ENCODE measurements at places on chromosomes 12 and 14. TPM values are rescaled to one million over a fixed set of nuclear protein-coding genes. Genes with fewer than 3 reads are reported as not detected.
A peak's percentile ranks its signal among the peaks of the same experiment; 100 is the strongest.

Gene VCPKMT
- total RNA-seq, result 20.1 TPM

Gene TSHR
- total RNA-seq, result 0.30 TPM

Gene RAD52
- 30.7 TPM for total RNA-seq

Gene TAS2R42
- not detected for total RNA-seq

Gene TRIM9
- 0.44 TPM for total RNA-seq

Gene GALNT6
- 1.7 TPM for total RNA-seq

Gene KRT85
- not detected for total RNA-seq

Gene CCDC197
- total RNA-seq, result not detected

Gene DIO3
- total RNA-seq, result not detected

GRCh38 chr12:45089411-45090075 is 38.6 kb upstream of the DBX2 start:
- DNase-seq, result no peak

DNA sequence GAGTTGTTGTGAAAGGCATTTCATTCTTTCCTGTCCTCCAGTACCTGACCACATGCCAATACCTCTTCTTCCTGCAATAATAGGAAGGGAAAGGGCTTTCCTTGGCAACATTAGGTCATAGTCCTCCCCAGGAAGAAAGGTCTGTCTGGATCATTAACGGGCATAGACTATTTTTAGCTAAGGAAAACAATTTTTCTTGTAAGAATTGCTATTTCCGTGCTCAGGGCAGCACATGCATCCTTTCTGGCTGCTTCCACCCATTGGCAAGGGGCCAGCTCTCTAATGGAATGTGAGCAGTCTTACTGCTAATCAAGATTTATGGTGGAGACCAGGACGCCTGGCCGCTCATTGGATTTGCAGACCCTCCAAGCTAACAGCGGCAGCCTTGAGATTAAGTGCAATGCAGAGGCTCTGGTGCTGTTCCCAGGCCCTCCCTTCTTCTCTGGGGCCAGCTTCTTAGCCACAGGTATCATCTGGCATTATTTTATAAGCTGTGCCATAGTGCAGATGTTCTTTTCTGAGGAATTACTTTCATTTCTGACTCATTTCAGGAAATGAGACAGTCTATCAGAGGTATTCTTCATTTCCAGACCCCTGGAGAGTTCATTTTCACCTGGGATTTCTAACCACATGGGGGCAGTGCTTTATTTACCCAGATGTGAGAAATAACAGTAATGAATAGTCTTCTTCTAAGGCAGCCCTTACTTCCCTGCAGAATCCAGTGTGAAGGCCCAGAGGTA is 52.9 kb downstream of the ANO6 start:
- no peak for DNase-seq

DNA sequence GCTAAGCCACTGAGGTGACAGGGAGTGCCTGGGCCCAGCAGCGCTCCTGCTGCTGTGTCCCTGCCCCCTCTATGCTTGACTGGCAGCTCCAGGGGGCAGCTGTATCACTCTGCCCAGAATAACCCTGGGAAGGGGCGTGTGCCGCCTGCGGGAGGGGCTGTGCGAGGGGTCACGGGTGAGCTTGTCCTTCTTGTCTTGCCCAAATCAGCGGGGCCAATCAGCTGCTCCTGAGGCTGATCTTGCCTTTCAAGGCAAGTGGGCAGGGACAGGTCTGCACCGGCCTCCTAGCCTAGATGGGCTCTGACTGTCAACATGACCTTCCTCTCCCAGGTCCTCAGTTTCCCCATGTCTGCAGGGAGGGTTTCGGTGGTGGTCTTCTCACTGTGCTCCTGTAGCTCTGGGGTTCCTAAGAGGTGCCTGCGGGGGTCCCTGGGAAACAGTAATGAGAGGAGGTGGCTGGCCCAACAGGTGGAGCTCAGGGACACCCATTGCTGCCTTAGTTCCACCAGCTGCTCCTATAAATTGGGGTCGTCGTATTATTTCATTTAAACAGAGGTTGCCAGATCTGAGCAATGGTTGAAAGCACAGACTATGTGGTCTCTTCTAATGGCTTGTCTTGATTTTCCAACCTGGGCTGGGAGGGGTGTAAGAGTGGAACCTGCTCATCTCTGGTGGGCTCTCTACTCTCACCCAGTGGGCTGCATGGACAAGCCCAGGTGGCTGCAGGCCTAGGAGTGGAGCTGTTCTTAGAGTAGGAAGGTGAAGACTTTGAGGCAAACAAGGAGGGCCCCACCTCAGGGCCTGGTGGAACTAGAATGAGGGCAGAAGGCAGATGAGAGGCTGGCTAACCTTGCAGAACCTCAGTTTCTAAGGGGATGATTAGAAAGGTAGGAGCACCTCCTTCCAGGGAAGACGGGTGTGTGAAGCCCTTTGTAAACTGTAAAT is 11.7 kb downstream of the RTL1 start:
- DNase-seq, result no peak

- DNase-seq, result no peak
Measured at GRCh38 chr14:28496364-28496763, 270.2 kb upstream of the FOXG1 start.

DNA sequence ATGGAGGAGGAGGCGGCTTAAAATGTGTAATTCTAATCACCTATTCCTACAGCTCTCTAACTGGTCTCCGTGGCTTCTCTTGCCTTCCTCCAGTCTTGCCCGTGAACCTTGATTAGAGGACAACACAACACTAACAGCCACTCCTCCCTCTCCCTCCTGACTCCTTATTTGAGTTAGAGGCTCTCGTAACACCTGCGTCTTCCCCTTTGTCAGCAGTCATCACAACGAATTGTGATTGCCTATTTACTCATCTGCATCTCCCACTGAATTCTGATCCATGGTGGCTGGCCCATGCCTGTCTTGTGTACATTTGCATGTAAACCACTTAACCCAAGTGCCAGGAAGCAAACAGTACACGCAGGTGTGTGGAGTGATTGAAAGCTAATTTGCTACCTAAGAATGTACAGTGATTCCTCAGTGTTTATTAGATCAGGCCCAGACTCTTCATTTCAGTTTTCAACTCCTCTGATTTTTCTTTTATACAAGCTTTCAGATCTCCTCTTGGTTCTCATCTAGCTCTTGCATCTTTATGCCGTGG is 154.5 kb downstream of the MON2 start:
- no peak for DNase-seq

DNA sequence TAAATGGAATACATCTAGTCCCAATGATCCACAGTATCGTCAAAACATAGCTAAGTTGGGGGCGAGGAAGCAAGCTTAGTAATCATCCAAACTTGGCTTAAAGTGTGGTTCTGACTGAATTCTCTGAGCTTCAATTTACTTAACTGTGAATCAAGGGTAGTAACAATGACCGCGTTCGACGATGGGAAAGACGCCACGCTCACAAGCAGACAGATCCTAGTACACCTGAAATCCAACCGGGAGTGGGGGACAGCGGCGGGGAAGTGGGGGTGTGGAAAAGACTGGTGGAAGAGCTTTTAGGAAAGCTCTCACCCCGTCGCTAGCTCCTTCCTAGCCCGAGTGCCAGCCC is 433 bp downstream of the COX16 start:
- DNase-seq, result no peak

DNA sequence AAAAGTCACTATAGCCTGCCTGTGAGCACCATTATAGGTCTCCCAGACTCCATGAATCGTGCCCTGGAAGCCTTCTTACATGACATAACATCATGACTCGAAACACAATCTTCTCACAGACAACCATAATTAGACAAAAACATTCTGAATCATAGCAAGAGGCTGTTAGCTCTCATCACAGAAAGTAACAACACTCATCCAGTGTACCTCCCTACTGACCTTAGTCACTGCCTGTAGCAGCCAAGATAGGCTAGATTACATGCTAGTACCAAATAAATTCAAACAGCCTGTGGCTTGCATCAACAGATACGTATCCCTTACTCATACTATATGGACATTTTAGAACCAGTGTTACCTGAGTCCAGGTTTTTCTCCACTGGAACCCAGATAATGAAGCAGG is 663.8 kb upstream of the FOXG1 start:
- no peak for DNase-seq

DNA sequence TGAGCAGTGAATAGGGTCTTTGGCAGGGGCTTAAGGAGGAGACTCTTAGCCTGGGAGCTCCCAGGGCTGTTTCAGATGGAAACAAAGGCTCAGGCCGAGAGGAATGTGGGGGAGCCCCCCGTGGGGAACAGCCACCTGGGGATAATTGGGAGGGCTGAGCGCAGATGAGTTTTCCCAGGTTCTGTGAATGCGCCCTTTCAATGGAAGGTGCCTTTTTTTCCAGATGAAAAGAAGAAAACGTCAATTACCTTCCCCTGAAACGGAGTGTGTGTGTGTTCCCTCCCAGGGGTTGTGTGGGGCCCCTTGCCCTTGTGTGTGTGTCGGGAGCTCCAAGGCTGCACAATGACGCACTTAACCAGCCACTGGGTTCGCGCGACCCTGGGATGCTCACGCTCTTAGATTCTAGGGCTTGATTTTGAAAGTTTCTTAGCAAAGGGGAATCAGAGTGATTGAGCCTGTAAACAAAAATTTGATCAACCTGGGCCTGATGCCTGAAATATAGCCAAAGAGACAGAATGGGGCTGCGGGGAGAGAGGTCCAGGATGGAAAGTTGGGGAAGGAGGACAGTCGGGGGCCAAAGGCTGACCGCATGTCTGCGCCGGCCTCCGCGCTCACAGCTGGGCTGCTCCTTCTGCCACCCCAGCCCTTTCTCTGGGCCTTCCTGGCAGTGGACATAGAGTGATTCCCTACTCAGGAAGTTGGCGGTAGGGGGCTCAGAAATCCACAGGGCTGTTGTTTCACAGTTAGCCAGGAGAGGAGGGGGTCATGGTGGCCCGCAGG is 14.6 kb downstream of the MEG3 start:
- no peak for DNase-seq

- DNase-seq, result no peak
Measured at GRCh38 chr12:89645434-89645833, 63.2 kb downstream of the ATP2B1 start.

GRCh38 chr12:19474147-19474546 is 34.9 kb downstream of the AEBP2 start:
- DNase-seq, result no peak

DNA sequence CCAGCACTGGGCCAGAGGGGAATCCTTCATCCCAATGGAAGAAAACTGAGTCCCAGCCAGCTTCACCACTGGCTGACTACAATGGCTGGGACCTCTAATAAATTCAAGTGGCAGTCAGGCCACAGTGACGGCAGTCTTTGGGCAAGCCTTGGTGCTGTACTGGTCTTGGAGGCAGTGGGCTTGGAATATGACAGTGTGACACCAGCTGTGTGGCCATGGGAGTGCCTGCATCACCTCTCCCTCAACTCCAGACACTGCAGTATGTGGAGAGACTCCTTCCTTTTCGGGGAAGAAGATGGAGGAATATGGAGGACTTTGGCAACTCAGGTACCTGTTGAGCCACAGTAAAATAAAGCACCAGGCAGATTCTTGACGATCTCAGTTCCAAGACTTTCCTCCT is 16.0 kb upstream of the CD163L1 start:
- DNase-seq, result no peak

GRCh38 chr12:51529651-51529970 is 61.4 kb upstream of the SCN8A start:
- no peak for DNase-seq

DNA sequence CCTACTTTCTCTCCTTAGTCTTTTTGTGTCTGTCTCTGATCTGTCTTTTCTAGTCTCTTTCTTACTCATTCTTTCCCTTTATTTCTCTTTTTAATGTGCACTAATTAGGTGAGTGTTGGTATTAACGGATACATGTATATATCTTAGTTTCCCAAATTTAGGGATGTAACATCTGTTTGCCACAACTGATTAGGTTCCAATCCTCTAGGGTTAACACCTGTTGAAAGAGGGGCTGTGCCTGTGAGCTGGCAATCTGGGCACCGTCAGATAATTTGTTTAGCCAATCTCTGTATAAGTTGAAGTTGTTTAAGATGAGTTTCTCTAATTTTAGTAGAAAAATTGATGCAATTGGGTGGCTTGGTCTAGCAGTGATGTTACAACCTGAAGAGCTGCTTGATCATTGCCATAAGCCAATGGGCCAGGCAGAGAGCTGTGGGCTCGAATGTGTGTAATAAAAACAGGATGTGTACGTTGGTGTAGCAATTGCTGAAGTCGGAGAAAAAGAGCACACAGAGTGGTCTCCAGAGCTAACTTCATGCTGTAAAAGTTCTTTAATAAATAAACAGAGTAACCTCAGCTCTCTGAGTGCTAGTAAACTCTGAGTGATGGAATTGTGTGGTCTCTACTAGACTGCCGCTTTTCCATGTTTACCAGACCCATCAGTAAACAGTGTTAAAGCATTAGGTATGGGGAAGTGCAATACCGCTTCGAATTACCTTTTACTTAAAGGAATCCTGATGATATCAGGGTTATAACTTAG is 18.3 kb upstream of the LYZ start:
- DNase-seq, result peak; percentile 64

DNA sequence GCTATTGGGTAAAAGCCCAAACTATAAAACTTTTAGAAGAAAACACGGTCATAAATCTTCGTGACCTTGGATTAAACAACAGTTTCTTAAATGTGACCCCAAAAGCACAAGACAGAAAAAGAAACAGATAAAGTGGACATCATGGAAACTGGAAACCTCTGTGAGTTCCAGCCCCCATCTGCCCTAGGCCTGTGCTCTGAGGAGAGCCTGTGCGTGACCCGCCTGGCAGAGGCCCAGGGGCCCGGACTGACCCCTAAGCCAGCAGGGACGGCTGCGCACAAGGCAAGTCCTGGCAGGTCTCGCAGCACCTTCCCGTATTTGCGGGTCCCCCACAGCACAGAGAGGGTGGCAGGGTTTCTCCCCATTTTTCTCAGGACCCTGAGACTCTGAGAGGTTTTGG is 76.0 kb downstream of the CHGA start:
- DNase-seq, result no peak

DNA sequence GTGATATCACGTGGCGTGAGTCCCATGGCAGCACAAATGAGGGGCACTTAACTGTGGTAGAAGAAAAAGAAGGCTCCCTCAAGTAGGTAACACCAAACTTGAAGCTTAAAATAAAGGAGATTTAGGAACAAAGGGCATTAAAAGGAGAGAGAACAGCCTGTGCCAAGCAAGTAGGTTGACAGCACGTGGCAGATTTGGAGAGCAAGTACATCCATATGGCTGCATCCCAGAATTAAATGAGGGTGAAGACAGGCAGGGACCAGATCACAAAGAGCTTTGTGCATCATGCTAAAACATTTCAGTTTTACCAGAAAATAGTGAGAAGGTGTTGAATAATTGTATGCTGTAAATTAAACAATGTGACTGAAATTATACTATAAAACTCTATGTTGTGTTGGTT is 32.8 kb downstream of the KCNMB4 start:
- DNase-seq, result no peak

- DNase-seq, result no peak
Measured at GRCh38 chr12:3542156-3542555, 51.2 kb downstream of the PRMT8 start.
